NCI-H2227 treated with DMSO at 0.1 percent for 48 hours (cell line): ENCODE measurements at places on chromosomes 16 and 17.

GRCh38 chr16:14448879-14449278, 181.2 kb downstream of the PARN start:
- DNase-seq: no peak

DNA sequence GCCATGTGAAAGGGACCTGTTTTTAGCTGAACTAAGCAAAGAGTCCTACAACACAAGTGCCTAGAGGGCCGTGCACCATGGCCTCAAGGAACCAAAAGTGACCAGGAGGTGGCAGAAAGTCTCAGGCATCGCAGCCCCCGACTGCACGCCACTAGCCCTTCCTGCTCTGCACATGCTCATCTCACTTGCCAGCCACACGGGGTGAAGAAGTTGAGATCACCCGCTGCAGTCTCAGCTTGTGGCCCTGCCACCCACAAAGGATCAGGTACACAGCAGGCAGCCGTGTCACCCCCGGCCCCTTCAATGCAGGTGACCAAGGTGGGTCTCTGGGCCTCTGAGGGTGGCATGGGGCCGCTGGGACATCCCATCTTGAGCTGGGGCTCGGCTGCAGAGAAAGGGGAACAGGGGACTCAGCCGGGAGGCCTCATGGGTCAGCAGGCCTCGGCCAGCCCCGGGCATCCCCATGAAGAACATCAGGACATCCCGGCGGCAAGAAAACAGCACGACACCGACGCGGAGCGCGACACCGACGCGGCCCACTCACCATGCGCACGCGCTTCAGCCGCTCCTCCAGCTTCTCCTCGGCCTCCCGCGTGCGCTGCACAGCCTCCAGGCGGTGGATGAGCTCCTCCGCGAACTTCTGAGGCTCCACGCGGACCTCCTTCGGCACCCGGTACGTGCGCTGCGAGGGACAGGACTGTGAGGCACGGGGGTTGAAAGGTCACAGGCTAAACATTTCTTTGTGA, 21.0 kb downstream of the PDIA2 start:
- DNase-seq: no peak

DNA sequence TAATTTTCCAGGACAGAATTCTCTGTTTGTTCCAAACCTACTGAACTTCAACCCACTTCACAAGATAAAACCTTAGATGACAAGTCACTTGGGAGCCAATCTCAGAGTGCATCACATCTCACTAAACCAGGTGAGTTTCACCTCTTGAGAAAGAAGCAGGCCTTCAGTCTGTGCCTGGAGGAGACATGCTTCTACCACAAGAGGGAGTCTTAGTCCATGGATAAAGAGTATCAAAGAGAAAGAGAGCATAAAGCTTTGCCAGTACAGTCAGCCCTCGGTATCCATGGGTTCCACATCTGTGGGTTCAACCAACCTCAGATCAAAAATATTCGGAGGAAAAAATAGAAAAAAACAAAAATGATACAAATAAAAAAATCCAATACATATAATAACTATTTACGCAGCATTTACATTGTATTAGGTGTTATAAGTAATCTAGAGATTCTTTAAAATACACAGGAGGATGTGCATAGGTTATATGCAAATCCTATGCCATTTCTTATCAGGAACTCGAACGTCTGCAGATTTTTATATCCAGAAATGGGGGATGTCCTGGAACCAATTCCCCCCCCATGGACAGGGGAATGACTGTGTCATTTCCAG, 37.7 kb downstream of the DUSP14 start:
- peak; percentile 56 for DNase-seq

- no peak for DNase-seq
Measured at GRCh38 chr16:57747496-57747895, 11.9 kb downstream of the KATNB1 start.

DNA sequence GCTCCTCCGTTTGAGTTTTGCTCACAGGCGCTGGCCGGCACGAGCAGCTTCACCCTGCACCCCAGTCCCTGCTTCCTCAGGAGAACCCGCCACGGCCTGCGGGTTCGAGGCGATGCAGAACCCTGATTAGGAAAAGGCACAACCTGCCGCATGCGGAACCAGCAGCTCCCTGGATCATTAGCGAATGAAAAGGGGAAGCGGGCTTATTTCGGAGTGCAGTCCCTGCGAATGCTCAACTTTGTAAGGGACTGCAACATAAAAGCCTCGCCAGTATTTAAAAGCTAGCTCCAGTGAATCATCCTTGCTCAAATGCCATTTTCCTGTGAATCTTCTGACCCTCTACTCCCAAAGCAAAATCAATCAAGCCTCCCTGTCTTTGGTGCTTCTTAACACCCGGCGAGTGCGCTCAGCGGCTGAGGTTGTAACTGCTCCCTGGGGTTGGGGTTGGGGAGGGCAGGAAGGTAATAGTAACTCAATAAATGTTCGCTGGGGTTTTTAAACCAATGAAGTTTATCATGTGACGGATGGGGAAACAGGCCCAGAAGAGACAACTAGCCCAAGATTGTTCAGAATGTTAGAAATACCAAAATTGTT, 678 bp upstream of the AKAP10 start:
- no peak for DNase-seq

DNA sequence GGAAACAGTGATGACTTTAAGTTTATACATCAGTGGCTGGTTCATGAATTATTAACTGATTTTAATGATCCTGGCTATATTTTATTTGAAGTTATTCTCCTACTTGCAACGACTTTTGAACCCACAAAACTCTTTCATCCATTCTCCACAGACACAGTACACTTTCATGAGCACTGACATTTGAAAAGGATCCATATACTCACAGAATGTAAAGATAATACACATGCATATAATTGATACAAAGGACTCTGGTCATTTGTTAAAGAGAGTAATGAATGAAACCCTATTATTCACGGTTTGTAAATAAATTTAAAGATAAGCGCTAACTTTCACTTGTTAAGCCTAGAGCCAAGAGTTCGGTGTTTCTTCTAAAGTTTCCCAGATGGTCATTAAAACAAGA, 3.3 kb downstream of the TOX3 start:
- DNase-seq: no peak

DNA sequence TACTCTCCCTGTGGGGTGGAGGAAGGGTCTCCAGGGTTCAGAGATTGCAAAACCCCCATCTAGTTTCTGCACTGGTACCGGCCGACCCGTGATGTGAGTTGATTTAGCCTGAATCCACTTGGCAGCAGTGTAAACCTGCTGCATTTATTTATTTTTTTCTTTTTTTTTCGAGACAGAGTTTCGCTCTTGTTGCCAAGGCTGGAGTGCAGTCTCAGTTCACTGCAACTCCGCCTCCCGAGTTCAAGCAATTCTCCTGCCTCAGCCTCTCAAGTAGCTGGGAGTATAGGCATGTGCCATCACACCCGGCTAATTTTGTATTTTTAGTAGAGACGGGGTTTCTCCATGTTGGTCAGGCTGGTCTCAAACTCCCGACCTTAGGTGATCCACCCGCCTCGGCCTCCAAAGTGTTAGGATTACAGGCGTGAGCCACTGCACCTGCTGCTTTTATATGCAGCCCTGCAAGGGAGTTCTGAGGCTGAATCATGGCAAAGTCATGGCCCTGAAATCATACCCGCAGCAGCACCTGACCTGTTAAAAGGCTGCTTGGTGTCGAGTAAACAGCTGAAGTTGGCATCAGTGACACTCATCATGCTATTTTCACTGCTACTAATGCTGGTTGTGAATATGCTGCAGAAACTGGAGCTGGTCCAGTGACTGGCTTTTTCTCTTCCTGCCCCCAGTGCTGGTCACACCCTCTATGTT, 21.4 kb downstream of the DEXI start:
- DNase-seq: no peak

DNA sequence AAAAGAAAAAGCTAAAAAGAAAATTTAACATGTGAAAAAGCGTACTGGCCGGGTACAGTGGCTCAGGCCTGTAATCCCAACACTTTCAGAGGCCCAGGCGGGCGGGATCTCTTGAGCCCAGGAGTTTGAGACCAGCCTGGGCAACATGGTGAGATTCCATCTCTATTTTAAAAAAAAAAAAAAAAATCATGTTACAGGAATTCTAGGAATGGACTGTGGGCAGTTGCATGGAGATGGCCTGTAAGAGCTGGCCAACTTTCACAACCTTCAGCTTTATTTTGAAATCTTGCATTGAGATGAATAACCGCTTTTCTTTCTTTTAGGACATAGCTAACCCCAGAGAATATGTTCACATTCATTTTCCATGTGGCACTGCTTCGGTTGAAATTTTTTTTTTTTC, 8.2 kb upstream of the CIAO3 start:
- DNase-seq: no peak

DNA sequence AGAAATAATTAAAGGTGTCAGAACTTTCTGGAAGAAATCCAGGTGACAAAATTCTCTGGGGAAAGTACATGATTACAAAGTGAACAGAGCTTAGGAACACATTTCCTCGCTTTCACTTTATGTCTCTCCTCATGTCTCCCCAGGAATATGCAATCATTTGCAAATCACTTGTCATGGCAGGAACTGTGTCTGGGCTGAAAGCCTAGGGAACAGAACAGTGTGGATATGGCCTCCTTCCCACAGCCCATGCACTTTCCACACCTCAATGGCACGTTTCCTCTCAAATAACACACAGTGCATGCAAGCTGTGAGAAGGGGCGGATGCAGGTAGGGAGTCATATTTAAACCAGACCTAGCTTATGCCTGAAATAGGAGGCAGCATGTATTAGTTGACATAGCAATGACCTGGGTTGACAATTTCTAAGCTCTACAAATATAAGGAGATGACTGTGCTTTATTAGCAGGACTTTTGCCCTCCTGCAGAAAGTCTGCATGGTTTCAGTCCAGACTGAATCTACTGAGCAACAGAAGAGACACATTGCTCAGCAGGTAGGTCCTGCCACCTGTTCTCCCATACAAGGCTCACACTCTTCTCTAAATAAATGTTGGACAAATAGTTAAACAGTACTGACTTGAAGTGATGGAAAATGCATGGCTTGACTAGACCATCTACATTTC, 236.0 kb upstream of the ELAC2 start:
- no peak for DNase-seq

GRCh38 chr16:66382171-66382965, 15.9 kb downstream of the CDH5 start:
- DNase-seq: no peak

DNA sequence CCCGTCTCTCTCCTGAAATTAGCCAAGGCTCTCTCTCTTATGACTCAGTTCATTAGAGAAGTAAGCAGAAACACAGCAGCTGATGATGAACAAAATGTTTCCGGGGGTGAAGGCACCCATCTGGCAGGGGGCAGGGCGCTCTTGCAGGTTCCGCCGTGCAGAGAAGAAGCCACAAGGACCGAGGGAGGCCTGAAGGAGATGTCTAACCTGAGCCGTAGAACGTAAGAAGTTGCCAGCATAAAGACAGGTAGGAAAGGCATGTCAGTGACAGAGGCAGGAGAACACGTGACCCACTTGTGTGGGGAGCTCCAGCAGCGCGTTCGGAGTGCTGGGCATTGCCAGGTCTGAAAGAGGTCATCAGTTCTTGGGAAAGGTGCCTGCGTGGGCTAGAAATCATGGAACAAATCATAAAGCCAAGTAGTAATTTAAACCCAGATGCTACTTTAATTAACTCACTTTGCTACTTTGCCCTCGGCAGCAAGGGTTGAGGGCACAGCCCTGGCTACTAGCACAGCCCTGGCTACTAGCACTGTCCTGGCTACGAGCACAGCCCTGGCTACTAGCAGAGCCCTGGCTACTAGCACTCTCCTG, 198.6 kb downstream of the RPTOR start:
- no peak for DNase-seq

DNA sequence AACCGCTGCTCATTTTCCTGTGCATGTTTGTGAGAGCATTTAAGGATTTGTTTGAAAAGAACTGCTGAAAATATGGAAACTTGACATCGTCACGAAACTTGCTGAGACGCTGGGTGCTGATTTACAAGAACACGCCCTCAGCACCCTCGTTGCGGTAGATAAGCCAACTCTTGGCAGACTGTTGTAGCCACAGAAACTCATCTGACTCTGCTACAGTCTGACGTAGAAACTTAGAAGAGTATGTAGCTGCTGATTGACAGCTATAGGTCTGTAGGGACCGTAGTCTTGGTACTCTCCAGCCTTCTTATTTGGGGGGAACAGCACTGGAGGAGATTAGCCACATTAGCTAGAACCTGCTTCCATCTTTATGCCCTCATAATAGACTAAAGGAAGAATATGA, 36.1 kb upstream of the MYH2 start:
- no peak for DNase-seq

DNA sequence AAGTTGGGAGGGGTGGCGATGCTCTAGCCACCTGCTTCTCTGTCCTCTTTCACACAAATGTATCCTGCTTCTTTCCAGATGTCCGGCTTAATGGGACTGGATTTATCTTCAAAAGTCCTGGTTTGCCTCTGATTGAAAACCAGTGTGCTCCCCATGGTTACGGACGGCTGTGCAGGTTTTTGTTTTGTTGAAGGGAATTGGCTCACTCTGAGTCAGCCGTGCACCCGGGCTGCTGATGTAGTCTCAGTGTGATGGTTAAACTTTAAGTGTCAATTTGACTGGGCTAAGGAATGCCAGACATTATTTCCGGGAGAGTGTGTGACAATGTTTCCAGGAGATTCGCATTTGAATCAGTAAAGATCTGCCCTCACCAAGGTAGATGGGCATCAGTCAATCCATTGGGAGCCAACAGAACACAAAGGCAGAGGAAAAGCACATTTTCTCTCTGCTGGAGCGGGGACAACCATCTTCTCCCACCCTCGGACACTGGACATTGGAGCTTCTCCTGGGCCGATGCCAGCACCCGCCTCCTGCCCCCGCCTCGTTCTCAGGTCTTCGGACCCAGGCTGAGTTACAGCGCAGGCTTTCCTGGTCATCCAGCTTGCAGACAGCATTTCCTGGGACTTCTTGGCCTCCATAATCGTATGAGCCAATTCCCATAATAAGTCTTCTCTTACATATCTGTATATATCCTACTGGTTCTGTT, 126.9 kb upstream of the TNRC6C start:
- DNase-seq: no peak

- no peak for DNase-seq
Measured at GRCh38 chr17:34133350-34133749, 121.7 kb upstream of the CCL2 start.

- DNase-seq: no peak
Measured at GRCh38 chr16:48160575-48160974, 4.8 kb upstream of the ABCC12 start.

- DNase-seq: no peak
Measured at GRCh38 chr16:17301184-17301583, 169.6 kb downstream of the XYLT1 start.

DNA sequence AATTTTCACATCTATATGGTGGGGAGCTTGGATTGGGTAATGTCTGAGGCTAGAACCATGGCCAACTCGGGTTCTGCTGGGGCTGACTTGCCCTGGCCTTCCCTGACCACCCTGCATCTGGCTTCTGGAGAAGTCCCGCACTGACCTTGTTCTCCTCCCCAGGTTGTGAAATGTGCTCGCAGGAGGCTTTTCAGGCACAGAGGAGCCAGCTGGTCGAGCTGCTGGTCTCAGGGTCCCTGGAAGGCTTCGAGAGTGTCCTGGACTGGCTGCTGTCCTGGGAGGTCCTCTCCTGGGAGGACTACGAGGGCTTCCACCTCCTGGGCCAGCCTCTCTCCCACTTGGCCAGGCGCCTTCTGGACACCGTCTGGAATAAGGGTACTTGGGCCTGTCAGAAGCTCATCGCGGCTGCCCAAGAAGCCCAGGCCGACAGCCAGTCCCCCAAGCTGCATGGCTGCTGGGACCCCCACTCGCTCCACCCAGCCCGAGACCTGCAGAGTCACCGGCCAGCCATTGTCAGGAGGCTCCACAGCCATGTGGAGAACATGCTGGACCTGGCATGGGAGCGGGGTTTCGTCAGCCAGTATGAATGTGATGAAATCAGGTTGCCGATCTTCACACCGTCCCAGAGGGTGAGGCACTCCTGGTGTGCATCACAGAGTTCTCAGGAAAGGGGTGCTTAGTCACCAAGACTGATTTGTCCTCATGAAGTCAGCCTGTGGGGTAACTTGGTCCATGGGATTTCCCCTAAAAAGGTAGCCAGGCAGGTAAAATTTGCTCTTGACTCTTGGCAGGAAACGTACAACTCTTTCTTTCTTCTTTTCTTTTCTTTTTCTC, 6.1 kb downstream of the NOD2 start:
- DNase-seq: no peak
